ENCODE measurements at places on chromosomes 2 and 18. TPM values are rescaled to one million over a fixed set of nuclear protein-coding genes. Genes with fewer than 3 reads are reported as not detected.

DNA sequence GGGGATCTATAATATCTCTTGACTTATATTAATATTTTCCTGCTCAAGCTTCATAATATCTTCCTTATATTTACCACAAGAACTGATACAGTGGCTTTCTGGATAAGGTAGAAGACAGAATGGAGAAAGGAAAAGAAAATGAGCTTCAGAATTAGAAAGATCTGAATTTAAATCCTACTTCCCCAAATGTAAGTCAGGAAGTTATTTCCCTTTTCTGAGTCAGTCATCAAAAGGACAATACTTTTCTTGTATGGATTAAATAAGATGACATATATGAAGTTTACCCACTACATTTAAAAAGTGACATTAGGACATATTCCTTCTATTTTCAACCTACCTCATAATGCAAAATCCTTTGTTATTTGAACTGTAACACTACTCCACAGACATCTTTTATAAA is 19.0 kb downstream of the KRCC1 start:
- no peak for DNase-seq

The ANO7 gene
- 0.71 TPM for polyA plus RNA-seq

DNA sequence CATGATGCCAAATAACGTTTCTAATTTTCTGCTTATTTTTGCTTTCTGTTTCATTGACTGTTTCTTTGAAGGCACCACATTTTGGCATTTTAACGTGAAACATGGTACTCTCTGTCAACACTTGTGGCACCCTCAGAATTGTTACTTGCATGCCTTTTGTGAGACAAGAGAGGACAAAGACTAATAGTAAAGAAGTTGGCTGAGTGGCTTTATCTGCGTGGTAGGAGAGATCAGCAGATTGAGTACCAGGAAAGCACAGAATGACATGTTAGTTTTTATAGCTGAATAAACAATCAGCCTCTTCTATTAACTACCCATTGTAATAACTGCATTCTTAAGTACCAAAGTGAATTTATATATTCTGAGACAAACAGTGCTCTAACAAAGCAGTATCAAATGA is 8.6 kb downstream of the ZNF638 start:
- DNase-seq: no peak

- DNase-seq: no peak
Observed at GRCh38 chr2:57899898-57900297, 146.7 kb upstream of the VRK2 start.

The TTLL4 gene
- 19.6 TPM for polyA plus RNA-seq

The SERPINB11 gene
- 0.45 TPM for polyA plus RNA-seq
